HuH-7.5 (cell line): ENCODE measurements at places on chromosomes 3 and 15.

DNA sequence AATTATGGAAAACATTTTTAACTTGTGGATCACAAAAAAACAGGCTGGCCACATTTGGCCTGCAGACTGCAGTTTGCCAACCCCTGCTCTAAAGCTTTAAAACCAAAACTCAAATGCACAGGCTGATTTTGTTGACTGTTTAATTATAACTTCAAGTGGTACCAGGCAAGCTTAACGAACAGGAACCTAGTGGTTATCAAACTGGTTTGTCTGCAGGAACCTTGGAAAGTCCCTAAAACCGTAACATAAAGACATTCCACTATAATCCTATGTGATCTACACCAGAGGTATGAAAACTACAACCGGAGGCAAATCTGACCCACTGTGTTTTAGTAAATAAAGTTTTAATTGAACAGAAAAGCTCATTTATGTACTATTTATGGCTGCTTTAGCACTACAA, 52.4 kb downstream of the TBL1XR1 start:
- no peak for DNase-seq

- no peak for DNase-seq
Measured at GRCh38 chr3:176683382-176683781, 513.9 kb downstream of the TBL1XR1 start.

GRCh38 chr3:140363801-140364200, 314.1 kb upstream of the TRIM42 start:
- no peak for DNase-seq

DNA sequence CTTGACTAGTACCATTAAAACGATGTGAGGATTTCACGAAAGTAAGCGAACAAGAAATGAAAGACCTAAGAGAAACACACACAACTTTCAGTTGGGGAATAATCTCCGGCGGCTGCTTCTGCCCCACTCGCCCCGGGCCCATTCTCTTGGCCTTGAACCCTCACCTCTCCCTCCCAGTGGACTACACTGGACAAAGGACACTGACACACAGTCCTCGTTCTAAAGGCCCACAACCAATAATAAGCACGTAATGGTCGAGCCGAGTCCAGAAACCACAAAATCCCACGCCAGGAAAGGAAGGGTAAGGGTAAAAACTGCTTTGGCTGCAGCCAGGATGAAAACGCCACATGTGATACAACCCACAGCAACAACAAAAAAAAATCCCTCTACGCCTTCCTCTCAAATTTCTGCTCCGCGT, 469 bp downstream of the ZNF770 start:
- no peak for DNase-seq

DNA sequence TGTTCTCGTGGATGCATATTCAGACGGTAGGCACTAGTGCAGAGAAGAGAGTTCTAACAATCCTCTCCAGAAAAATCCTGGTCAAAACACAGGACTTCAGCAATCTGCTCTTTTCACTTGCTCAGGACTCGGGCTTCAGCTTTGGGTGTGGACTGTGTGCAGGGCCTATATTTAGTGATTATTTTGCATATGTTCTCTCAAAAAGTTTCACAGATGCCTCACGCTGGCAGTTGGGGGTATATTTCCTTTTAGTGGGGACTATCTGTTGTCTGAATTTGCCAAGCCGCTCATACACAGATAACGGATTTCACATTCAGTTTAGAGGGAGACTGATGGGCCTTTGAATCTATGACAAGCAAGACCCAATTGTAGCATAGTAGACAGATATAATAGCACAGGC, 54.4 kb upstream of the LRRN1 start:
- no peak for DNase-seq

GRCh38 chr3:37097776-37098175, 76.6 kb downstream of the LRRFIP2 start:
- no peak for DNase-seq
